ENCODE measurements at places on chromosomes 2 and 18.

DNA sequence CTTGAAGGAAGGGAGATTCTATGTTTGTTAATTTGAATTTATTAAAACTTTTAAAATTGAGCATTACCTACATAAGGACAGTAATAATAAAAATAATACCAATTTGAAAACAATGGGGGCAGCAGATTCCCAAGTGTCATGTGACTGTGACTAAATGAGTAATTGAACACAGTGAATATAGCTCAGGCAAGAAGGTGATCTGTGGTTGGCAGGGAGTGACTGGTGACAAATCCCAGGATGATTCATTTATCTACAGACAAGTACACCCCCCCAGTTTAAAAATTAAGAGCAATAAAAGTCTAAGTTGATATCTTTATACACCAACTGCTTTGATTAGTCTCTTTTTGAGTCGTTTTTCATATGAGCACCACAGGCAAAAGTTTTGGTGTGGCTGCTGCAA, 299.5 kb downstream of the ARHGAP15 start:
- no peak for DNase-seq

GRCh38 chr2:10047616-10048500, 4.5 kb downstream of the KLF11 start:
- DNase-seq: no peak

DNA sequence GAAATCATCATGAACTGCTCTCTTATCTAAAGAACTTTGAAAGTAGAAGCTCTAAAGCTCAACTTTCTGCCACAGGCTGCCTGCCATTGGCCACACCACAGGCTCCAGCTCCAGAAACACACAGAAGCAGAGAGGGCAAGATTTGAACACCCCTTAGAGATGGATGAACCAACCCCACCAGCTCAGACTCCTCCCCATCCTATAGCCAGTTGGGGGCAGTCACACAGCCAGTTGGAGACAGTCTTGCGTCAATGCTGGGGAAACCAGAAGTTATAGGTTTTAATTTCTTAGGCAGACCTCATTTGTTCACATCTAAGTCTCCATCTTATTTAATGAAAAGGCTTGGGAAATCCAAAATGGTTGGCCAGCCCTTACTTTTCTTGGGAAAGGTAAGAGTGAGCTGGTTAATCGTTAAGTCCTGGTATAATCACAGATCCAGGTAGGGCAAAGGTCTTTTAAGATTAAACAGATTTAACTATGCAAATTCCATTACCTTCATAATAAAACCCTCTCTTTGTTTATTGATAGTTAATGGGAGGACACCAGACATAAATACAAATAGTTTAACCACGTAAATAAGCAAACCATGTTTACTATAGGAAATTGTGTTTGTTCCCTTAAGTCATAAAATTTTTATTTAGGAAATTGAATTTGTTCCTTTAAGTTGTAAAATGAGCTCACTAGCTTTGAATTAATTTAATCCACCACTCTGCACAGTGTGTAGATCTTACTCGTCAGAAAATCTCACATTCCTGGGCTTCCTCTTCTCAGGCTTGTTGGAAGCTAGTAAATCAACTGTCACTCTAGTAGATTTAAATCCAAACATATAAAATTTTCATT, 28.0 kb downstream of the MRO start:
- no peak for DNase-seq

DNA sequence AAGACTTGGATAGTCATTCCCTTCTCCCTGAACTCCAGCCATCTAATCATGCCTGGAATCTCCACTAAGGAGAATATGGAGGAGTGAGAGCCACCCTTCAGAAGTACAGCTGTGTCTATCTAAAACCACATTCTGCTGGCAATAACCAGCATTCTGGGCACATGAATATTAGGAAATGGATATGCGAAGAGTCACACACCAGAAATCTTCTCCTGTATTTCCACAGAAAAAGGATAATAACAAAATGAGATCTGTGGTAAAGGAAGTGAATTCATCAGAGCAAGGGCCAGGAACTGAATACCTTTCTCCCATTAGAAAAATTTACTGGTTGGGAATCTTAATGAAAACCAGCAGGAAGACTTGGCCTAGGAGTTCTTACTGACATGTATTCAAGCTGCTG, 218.8 kb downstream of the SCG2 start:
- DNase-seq: no peak

DNA sequence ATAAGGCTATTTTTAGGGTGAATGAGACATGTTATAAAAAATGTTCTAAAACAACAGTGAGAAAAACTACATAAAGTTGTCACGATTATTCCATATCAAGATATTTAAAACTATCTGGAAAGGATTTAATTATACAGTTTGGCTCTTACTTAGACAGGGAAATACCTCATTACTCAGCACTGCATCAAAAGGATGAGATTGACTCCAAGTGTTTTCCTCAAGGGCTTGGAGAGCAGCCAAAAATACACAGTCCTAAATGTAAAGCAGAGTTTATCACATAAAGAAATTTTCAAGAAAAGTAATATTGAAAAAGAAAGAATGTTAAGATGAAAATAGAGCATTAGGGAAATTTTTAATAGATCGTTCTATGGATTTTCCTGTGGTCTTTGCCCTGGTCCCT, 285.5 kb upstream of the NETO1 start:
- DNase-seq: peak; percentile 37

DNA sequence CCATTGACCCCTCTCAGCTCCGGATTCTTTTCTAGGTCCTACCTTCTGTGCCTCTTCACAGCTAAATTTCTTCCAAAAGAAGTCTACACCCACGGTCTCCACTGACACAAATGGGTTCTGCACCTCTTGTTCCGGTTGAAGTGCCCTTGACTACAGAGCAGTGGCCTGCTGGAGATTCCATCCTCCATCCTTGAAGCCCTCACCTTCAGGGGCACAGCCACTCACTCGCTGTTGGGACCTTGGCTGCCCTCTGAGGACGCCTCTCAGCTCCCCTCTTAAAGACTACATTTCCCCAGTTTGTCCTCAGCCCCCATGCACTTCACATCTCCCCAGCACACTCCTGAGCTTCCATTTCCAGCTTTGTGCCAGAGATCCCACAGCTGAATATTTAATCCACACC, 226.3 kb downstream of the ATAD2B start:
- no peak for DNase-seq

DNA sequence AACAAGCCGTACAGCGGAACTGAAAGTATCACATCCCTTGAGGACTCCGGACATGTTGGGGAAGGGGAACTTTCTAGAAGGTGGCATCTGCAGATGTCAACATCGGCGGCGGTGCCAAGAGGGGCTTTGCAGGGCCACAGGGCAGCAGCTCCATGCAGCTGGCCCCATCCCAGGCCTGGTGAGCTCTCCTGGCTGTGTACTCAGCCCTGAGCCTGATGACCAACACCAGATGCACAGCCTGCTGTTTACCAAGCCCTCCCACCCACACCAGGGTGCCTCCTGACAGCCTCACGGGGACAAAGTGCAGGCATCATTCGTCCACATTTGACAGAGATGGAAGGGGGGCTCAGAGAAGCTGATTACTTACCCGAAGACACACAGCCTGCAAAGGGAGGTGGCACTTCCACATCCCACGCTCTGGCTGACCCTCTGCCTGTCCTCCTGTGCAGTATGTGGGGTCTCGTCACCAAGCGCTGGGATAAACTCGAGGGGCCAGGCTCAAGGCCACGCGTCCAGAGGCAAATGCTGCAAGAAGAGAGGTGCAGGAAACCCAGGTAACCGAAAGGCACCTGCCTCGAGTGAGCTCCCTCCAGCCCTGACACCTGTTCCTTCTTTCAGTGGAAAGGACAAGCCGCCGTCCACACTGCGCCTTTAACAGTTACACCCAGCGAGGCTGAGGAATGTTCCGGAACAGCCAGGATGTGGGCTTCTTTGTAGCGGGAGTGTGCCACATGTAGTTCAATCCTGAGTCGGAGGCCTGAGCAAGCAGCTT, 69.0 kb upstream of the ASAP2 start:
- DNase-seq: no peak

GRCh38 chr18:76801567-76802505, 20.5 kb upstream of the ZNF236 start:
- peak; percentile 65 for DNase-seq

DNA sequence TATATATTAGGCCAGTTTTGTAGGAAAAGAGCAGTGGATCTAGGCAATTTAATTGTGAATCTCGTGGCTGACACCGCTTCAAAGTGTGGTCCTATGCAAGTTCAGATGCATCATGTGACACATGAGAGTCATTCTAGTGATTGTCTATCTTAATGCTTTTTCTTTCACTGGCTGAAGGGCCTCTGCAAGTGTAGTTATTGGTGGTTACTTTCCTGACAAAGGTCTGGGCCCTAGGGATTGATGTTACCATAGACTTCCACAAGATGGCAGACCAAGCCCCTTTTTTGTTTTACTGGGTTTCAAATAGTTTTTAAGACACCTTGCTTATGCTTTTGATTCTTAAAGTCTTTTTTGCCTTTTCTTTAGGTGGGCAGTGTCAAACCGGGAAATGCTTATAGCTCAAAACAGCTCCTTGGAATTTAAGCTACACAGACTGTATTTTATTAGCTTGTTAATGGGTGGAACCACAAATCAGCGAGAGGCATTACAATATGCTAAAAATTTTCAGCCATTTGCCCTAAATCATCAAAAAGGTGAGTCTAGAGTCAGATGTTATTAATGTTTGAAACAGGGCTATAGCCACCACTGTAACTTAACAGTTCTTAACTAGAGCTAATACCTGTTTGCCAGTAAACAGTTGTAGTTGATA, 25.9 kb downstream of the CD8A start:
- peak; percentile 72 for DNase-seq

DNA sequence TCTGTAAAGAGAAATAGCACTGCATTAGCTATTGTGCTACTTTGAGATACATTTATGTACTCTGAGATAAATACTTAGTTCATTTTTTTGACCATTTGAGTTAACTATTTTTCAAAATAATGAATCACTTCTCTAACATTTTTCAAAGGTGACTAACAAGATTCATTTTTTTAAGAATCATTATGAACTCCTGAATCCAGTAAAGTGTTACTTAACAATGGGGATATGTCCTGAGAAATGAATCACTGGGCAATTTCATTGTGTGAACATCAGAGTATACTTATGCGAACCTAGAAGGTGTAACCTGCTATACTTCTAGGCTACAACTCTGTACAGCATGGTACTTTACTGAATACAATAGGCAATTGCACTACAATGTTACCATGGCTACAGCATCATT, 355.8 kb downstream of the ARL6IP6 start:
- peak; percentile 21 for DNase-seq

DNA sequence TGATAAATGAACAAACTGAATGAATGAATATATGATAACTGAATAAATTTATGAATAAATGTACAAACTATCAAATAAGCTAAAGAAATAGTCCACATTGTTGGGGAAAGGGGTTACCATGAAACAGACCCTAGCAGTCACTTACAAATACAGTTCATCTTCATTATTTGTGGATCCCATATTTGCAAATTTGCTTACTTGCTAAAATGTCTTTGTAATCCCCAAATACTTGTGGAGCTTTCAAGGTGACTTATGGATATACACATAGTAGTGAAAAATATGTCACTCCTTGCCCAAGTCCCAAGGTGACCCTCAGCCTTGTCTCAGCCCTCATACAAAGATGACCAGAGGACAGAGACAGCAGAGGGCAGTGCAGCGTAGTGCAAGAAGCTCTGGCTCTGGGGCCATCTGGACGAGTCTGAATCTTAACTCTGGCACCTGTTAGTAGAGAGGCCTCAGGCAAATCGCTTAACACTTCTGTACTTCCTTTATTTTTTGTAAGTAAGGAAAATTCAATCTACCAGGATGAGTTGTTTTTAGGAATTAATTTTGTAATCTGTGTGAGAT, 3.1 kb downstream of the PAIP2B start:
- no peak for DNase-seq

GRCh38 chr2:95012881-95013550, 12.5 kb upstream of the MAL start:
- no peak for DNase-seq

DNA sequence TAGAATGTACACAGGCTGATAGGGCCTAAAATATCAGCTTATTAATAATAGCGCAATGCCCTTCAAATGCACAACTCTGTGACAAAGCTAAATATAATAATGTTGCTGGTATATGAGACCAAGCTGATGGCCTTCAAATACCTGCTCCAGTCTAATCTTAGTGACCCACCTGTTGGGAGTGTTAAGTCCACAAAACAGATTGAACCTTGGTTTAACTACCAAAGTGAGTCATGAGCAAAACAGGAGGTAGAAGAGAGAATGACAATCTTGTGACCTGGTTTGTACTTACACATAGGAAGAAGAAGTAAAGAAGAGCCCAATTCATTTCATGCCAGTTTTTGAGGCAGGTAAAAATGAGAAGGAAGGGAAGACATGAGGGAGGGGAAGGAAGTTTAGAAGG, 295.0 kb downstream of the NR4A2 start:
- DNase-seq: no peak

DNA sequence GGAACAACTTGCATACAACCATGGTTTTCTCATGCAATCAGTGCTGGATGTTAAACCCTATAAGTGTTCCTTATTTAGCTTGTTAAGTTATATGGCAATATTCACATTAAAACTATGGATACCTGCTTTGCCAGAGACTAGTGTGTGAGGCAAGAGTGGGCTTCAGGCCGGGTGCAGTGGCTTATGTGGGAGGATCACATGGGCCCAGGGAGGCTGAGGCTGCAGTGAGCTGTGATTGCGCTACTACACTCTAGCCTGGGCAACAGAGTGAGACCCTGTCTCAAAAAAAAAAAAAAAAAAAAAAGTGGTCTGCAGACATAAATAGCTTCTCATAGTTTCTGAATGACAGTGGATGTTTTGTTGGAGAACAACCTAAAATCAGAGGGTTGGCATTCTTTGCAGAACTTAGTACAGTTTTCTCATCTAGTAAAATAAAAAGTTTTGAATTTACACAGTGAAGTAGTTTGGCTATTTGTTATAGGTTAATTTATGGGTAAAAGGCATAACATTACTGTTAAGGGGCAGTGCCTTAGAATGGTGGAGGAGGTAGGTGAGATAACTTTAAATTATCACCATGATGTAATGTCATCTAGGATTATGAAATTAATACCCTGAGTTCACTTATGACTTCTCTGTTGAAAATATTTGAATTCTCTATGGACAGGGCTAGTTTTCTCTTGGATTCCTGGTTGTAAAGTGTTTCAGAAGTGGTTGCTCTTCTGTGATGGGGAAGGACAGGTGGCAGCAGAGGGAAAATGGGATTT, 5.3 kb downstream of the CERS6 start:
- DNase-seq: no peak

GRCh38 chr2:70068119-70068518, 19.2 kb upstream of the PCBP1 start:
- DNase-seq: no peak

All from spinal cord (tissue), 10 donors.